ENCODE measurements at places on chromosomes 4 and X.

DNA sequence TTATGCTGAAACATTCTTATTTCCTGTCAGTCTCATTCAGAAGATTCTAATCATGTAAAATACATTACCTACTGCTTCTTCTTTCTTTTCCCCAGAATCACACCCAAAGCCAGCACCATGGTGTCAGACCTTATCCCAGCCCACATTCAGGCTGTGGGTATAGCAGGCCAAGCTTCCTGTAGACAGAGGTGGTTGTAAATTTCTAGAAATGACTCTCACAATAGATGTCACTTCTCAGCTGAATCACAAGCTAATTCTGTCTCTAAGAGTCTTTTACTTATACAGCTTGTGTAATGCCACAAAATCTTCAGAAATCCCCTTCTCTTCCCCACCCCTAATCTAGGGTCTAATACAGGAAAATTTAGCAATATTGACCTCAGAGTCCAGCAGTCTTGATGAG is 239.6 kb downstream of the PARM1 start:
- DNase-seq = no peak

DNA sequence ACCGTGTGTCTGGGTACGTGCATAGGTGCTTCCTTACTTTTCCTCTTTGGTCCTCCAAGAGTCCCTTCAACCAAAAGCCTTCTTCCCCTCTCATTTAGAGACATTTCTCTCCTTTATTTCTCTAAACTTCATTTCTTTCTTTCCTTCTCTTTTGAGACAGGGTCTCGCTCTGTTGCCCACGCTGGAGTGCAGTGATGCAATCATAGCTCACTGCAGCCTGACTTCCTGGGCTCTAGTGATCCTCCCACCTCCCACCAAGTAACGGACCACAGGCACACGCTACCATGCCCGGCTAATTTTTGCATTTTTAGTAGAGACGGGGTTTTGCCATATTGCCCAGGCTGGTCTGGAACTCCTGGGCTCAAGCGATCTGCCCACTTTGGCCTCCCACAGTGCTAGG is 42.2 kb downstream of the ACOX3 start:
- DNase-seq = no peak

DNA sequence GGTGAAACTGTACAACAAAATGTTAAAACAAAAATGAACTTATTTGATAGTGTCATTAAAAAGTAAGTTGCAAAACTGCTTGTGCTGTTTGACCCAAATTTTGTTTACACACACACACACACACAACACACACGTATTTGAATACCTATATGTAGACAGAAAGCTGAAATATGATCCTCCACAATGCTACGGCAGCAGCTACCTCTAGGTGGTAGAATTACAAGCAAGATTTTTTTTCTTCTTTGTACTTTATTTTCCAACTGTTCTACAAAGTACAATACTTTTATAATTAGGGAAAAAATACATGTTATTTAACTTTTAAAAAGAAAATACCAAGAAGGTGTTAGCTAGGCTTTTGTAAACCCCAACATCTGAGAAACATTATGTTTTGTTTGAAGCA is 1.2 kb downstream of the CYTL1 start:
- DNase-seq = no peak

GRCh38 chr4:76980261-76980660 is 30.7 kb downstream of the SEPTIN11 start:
- DNase-seq = no peak

DNA sequence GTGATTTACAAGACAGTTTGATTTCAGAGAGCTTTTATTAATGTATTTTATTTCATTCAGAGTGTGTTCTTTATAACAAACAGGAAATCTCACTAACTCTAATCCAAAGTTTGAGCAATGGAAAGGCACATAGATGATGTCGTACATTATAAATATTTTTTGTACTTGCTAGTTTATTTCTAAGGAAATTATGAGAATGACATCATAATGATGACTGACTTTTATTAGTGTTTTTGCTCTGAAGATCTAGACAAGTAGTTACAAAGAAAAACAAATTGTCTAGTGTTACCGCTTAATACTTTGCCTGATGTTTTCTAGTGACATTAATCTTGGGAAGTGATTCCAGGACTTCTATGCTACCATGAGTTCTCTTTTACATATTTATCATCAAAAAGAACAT is 43.2 kb downstream of the HHIP start:
- DNase-seq = no peak

GRCh38 chr4:155639704-155640523 is 26.7 kb upstream of the GUCY1A1 start:
- DNase-seq = peak; percentile 66

- no peak for DNase-seq
These were observed 32.9 kb upstream of the STX18 start for GRCh38 chr4:4574792-4575191.

DNA sequence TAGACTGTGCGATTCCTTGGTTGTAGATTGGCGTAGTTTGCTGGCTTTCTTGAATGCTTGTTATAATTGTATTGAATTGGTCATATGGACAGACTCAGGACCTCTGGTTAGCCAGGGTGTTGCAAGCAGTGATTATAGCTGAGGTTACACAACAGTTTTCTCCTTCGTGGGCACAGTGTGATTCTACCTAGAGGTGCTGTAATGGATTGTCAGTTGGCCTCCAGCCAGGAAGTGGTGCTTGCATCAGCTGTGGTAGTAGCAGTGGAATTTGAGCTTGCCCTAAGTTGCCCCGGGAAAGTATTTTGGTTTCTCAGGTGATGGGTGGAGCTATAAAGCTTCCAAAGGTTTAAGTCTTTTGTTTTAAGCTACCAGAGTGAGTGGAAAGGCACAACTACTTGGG is 23.1 kb upstream of the GABRG1 start:
- no peak for DNase-seq

DNA sequence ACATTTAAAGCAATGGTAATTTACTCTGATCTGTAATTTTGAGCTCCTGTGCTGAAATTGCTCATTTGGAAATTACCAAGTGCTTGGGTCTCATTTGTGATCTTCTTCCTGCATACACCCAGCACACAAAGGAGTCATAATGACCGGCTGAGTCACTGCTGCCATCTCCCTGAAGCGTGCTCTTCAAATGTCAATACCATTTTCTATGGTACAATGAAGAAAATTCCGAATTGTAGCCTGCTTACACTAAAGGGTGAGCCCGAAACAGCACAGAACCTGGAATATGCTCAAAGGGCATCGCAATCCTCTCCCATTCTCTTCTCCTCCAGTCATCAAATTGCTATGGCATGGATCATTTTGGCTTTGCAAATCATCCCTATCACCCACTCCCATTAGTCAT is 140.5 kb downstream of the GRIA3 start:
- no peak for DNase-seq

GRCh38 chr4:70405765-70406164 is 8.0 kb downstream of the OPRPN start:
- no peak for DNase-seq

GRCh38 chrX:107666931-107667330 is 38.6 kb downstream of the PRPS1 start:
- DNase-seq = no peak

DNA sequence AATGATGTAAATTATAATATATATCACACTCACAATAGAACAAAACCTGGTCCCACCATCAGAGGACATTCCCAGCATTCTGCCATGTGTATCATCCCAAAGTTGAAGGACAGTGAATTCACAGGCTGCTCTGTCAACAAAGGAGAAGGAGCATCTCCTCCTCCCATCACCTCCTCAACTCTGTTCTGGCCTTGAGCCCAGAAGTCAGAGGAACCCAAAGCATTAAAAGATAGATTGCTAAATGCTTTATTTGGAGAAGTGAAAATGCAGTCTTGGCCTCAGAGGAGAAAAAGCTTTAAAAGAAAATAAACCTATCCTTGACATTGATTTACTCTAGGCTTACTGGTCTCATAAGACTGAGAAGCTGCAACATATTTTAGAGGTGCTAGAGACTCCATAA is 268.8 kb upstream of the RASGEF1B start:
- DNase-seq = no peak

- DNase-seq = no peak
These were observed 3.8 kb downstream of the ARHGAP10 start for GRCh38 chr4:147735413-147736301.

GRCh38 chr4:180333162-180333561 is 1910.0 kb upstream of the TENM3 start:
- no peak for DNase-seq

DNA sequence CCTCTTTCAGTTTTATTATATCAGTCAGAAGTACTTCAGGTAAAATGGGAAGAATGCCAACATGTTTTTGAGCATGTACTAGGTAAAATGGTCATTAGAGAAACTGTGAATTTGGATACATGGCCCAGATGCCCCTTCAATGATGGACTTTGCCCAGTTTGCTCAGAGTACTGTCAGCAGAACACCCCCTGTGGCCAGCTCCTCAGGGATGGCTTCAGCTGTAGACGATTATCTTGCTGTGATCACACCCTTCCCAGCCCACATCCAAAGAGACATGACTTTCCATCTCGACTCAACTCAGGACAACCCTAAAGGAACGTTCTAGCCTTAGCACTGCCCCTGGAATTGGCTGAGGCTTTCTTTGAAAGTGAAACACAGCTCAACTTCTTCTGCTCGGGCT is 439.1 kb downstream of the PACRGL start:
- DNase-seq = no peak

DNA sequence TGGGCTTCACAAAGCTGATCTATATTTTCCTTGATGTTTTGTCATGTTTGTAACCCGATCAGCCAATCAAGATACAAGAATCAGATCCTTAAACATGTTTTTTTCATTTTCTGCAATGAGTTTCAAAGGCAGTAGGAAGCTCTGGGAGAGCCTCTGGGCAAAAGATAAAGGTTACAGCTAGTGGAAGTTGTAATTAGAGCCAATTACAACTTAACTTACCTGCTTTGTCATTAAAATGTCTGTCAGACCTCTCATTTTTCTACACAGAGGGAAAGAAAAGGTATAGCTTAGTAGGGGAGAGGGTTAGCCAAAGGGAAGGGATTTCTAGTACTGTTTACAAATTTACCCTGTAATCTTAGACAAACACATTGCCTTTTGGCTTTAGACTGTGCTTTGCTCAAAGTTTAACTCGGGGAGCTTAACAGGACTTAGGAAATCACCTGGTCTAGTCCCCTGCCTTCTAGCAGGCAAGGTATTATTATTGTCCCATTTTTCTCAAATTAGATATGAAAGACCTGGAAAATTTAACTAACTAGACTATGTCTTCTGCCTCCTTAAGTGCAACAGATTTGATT is 55.8 kb downstream of the FGF16 start:
- no peak for DNase-seq

Data from GDM1 (cell line).